ENCODE measurements at places on chromosomes 3 and 15.

DNA sequence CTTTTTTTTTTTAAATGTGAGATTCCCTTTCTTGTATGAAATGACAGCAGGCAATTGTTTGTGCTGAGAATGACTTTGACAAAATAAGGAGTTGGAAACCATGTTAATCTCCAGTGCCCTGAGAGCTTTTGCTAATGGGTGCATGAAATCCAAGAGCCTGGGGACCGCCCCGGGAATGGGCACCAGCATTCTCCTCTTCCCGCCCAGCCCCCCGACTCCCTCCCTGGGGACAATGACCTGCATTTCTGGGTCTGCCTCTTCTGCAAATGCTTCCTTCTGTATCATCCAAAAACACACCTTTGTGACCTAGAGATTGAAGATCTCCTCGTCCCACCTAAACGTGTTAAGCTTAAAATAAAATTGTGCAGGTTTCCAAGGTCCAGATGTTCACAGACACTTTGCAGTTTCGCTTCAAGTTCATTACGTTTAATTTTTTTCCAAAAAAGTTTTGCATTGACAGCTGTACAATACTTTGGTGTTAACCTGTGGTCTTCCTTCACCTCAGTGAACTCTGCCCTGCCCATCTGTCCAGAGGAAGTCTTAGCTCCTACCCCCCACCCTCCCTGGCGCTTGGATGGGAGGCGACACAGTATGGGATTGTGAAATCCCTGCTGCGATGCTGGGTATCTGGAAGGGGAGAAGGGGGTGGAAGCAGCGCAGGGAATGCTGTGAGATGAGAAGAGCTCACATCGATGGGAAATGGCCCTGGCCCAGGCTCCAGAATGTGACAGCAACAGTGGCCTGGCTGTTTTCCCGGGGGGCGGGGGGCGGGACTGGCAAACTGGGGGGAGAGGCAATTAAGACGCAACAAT lies 50.1 kb downstream of the TLE3 start:
- no peak for DNase-seq

GRCh38 chr3:104291437-104291851 lies 1075.3 kb upstream of the ALCAM start:
- DNase-seq, result no peak

- DNase-seq, result no peak
Observed at GRCh38 chr3:154182322-154182922, 61.2 kb downstream of the ARHGEF26 start.

DNA sequence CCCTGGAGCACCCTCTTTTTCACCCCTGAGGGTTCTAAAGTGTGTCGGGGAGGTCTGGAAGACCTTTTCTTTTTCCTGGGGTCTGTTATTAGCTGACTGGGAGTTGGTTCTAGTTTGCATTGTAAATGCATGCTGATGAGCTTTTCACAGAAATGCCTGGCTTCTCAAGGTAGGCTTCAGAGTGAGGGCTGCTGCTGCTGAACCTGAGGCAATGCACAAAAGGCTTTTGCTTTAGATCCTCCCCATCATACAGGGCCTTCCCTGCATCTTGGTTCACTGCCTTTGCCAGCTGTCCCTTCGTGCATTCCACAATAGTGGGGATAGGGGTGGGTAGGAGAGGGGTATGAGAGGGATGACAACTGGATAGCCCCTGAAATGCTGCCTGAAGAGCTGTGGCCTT lies 46.6 kb downstream of the FAH start:
- no peak for DNase-seq

DNA sequence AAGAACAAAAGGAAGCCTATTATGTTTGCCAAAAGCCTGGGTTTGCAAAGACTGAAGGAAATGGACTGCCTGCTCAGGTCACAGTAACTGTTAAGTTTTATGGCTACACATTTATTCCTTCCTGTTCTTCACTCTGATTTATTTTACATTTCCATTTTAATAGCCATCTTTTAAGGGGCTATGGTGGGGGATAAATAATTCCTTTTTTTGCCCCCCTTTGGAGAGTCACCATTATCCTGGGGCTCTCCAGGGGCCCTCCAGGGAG lies 53.5 kb upstream of the MYZAP start:
- no peak for DNase-seq

GRCh38 chr15:74802862-74803447 lies 9.7 kb upstream of the LMAN1L start:
- DNase-seq, result no peak

- DNase-seq, result no peak
Observed at GRCh38 chr3:161230621-161231171, 9.6 kb downstream of the NMD3 start.

- DNase-seq, result no peak
Observed at GRCh38 chr3:50317300-50317699, 5.2 kb downstream of the HYAL2 start.

DNA sequence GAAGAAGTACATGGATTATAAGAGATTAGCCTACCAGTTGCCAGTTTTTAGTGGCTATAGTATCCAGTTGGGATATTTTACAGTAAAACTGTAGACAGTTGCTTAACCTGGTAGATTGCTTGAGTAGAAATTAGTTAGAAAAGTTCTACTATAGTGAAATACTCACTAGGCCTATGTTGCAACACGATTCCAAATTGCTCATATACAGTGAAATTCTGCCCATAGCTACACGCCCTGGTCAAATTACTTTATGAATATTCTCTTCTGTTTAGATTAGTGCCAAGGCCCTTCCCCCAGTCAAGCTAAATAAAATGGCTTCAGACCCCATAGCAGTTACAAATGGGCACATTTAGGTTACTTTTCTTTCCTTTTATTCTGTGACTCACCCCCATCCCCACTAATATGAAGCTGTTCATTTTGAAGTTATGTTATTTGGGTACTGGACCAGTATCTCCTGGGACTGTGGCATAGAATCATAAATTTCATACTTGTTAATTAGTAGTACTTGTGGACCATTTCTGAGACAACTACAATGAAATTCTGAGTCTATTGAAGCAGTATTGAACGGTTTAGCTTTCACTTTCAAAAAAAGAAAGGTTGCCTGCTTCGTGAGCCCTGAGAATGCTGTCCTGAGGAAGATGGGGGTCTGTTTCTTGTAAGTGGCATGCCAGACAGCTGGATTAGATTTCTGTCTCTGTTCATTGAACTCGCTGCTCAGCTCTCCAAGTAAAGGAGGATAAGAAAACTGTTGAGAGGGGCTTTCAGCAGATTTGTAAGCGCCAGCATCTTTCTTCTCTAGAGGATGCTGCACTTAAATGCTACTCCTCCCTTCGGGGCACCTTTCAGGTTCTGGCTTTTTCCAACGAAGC lies 65.8 kb upstream of the CFAP20DC start:
- no peak for DNase-seq

- no peak for DNase-seq
Observed at GRCh38 chr3:125110016-125110875, 54.4 kb upstream of the HEG1 start.

DNA sequence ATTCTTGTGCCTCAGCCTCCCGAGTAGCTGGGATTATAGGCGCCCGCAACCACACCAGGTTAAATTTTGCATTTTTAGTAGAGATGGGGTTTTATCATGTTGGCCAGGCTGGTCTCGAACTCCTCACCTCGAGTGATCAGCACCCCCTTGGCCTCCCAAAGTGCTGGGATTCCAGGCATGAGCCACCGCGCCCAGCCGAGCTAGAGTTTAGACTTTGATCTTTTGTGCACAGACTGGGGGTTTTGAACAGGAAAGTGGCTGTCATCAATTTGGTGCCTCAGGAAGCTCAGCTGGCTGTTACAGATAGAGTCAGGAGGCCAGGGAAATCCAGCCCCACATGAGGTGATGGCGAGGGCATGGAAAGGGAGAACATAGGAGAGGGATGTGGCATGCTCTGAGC lies 19.3 kb upstream of the IREB2 start:
- DNase-seq, result no peak

- DNase-seq, result no peak
Observed at GRCh38 chr3:124552224-124552623, 178.0 kb upstream of the UMPS start.

DNA sequence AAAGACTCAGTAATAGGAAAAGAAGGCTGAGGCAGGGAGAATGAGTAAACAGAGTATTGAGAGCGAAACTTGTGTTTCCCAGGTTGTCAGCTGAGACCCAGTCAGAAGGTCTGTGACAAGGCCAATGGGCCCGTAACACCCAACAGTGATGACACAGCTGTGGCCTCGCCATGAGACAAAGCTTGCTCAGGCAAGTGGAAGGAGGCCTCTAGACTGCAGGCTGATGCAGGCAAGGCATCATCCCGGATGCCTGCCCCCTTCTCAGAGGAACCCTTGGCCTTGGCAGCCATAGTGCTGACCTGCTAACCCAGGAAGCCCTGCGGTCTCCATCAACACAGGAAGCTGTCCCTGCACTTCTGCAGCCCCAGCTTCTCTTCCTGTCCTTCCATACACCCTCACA lies 15.4 kb downstream of the RAB6B start:
- no peak for DNase-seq

GRCh38 chr3:45688194-45688881 lies 858 bp upstream of the SACM1L start:
- peak; percentile 38 for DNase-seq

DNA sequence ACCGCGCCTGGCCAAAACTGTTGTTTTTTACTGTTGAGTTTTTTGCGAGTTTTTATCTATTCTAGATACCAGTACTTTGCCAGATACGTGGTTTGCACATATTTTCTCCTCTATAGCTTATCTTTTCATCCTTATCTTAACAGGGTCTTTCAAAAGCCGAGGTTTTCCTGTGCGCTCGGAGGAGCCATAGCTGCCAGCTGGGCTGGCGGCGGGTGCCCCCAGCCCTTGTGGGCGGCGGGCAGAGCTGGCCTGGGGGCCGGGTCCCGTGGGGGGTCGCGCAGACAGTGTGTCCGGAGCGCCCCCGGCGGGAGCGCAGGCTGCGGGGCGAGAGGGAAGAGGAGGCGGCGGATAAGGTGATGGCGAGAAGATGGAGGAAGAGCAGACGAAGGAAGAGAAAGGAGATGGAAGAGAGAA lies 11.1 kb upstream of the EIF4A2 start:
- DNase-seq, result no peak

DNA sequence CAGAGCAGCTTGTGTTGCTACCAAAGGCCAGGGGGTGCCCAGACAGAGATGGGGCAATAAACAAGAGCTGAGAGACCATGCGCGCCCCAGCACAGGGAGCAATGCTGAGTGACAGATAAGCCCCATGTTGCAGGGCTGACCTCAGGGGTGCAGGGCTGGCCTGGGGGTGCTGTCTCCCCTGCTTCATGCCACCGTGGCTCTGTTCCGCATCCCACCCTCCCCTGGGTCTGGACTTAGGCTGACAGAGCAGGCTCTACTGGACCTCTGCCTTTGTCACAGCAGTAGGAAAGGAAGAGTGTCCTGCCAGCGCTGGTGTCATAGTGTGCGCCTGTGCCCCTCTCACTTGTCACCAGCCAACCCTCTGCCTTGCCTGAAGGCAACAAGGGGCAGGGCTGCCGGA lies 67.4 kb upstream of the IQSEC1 start:
- no peak for DNase-seq

GRCh38 chr3:43346978-43347749 lies 60.8 kb downstream of the SNRK start:
- DNase-seq, result no peak

DNA sequence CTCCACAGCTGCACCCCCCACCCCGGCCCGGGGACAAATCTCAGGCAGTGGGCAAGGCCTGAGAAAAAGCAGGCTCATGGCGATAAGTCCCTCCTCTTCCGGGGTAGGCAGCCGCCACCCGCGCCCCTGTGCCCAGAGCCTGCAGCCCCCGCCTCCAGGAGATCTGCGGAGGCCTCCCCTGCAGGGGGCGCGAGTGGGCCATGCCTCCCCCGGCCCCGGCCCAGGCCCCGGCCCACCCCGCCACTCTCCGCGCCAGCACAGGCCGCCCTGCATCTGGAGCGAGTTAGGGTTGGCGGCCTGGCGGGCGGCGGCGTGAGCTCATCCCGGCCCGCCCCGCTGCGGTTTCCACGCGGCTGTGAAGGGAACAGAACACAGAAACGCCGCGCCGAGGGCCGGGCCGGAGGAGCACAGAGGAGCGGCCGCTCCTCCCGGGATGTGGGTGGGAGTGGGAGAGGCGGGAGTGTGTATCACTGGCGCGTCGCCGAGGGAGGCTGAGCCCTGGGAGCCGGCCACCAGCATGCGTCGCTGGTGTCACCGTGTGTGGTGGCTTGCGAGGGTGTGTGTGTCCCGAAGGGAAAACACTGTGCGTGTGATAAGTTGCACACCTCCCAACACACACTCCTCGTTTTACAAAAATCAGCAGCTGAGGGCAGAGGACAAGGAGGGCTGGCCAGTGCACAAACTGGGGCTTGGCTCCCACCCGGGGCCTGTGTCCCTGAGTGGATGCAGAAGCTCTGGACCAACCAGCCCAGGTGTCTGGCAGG lies 17.2 kb downstream of the MYL3 start:
- DNase-seq, result peak; percentile 46

DNA sequence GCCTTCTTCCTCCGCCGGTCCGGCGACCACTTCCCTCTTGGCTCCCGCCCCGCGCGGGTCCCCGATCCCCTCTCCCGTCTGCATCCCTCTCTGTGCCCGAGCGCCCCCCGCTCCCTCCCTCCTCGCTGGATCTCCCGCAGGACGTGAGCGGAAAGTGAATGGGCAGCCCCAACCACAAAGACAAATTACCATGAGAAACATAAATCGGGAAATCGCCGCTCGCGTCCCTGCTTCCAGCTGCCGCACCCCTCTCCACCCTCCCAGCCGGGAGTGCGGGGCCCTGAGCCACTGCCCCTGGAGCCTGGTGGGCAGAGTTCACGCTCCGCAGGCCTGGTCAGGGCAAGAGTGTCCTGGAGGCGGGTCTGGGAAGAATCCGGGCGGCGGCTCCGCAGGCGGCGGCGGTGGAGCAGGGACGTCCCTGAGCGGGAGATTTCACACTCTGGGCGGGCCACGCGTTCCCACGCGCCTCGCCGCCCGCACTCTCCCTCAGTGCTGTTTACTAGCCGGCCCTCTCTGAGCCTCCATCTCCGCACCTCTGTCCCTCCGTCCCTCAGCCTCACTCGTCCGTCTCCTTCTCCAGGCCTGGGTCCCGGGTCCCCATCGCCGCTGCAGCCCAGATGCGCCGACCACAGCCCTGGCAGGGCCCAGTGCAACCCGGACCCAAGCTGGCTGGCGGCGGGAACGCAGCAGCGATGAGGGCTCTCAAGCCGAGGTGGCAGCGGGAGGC lies 835 bp downstream of the SEMA5B start:
- no peak for DNase-seq

- no peak for DNase-seq
Observed at GRCh38 chr3:63661242-63661641, 8.8 kb downstream of the SNTN start.

- DNase-seq, result no peak
Observed at GRCh38 chr15:85618956-85619491, 175.7 kb downstream of the KLHL25 start.

DNA sequence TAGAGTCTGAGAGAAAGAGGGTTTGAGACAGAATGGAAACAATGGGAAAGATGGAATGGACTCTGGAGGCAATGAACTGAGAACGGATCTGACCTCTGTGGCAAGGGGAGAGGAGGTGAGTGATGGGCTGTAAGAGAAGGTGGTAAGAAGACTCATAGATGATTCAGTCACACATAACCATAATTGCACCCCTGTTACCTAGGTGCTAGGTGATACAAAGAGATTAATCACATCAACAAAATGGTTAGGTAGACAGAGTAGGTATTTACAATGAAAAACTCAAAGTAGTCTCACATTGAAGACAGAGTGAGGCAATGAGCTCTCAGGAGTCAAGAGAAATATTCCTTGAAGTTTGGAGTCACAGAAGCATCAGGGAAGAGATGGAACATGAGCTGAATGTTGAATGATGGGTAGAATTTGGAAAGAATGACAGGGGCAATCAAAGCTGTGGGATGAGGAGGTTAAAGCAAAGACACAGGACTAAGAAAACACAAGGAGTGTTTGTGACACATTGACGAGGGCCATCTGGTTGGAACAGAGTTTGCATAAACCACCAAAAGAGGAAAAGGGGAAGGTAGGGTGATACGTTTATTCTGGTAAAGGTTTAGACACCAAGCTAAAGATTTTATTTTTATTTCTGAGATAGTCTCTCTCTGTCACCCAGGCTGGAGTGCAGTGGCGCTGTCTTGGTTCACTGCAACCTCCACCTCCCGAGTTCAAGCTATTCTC lies 32.7 kb downstream of the MME start:
- DNase-seq, result no peak
